ENCODE measurements at places on chromosomes 2 and 18.

- DNase-seq: no peak
These were observed 225.5 kb downstream of the PARD3B start for GRCh38 chr2:204770735-204771134.

DNA sequence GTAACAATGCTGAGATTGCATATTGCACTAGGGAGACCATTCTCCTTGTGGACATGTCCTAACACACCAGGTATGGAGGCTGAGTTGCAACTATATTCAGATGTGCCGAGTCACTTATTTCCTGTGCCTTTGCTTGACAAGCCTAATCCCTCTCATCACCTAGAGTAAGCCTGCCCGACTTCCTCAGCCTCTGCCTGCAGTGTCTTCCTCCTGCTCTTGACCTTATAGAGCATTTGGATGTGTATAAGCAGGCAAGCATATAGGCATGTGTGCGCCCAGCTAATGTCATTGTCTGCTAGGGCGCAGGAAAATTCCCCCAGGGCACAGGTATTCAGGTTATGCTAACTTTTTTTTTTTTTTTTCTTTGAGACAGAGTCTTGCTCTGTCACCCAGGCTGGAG lies 316.9 kb downstream of the CDH2 start:
- no peak for DNase-seq

- no peak for DNase-seq
These were observed 297.1 kb downstream of the AGPS start for GRCh38 chr2:177689623-177690022.

GRCh38 chr2:41782306-41783158 lies 265.3 kb upstream of the PKDCC start:
- peak; percentile 35 for DNase-seq

- DNase-seq: no peak
These were observed 617.0 kb upstream of the LINC00305 start for GRCh38 chr18:64765908-64766307.

DNA sequence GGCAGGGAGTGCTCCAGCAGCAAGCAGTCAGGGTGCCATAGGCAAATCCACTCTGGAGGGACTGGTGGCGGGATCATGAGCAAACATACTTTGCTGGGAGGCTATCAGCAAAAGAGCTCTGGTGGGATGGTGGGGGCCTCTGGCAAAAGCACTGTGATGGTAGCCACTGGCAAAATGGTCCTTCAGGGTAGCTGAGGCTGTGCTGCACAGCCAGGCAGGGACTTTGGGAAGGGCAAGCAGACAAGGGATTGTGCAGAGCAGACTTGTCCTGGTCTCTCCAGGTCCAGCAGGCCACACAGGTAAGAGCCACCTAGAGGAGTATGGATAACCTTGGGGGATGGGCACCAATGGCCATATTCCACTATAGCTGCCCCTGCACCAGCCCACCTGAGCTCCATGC lies 129.4 kb upstream of the OTOS start:
- no peak for DNase-seq

- DNase-seq: no peak
These were observed 355.2 kb downstream of the PARD3B start for GRCh38 chr2:204900487-204900886.

DNA sequence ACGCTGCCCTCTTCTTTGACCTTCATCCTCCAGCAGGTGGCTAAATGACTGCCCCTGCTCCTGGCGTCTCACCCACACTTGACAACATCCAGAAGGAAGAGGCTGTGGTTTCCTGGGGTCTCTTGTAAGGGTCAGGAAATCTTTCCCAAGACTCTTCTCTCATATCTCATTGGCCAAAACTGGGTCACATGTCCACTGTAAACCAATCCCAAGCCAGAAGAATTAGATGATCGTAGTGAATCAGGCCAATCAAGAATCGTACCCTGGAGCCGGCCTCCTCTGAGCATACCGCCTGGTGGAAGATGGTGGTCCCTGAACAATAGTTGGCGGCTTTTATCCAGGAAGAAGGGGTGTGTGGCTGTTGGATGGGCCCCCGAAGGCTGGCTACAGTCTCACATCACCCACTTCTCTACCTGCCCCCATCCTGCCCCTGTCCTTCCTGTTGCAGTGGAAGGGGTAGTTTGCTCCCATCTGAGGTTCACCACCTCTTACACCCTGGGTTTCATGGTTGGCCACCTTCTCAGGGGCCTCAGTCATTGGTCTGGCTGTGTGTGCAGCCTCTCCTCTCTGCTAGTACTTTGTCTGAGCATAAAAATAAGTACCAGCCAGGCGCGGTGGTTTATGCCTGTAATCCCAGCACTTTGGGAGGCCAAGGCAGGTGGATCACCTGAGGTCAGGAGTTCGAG lies 3.8 kb downstream of the SAG start:
- no peak for DNase-seq

DNA sequence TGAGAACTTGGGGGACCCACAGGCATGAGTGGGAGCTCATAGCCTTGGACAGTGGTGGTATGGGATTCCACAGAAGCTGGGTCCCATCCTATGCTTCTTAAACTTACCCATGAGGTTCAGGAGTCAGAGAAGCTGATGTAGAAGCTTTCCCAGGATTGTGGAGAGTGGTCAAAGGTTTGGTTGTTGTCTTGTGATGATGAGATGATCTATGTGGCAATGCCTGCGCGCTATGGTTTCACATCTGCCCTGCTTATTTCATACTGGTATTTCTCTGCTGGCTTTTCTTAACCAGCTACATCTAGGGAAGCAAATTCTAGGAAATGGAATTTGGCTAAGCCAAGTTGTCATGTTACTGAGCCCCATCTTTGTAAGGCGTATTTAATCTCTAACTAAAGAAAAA lies 168.6 kb downstream of the ZNF407 start:
- no peak for DNase-seq

DNA sequence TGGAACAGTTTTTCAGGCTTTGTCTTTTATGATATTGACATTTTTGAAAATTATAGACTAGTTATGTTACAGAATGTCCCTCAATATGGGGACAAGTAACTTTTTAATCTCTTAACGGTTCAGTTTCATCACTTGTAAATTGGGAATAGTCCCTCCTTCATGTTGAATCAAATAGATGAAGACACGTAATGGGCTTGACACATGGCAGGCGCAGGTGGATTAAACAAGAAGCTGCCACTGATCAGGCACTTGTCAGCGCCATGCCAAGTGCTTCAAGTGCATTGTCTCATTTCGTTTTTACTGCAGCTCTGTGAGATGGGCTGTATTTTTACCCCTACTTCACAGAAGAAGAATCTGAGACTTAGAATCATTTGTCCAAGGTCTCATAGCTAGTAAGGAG lies 9.5 kb upstream of the SMAD4 start:
- DNase-seq: no peak

DNA sequence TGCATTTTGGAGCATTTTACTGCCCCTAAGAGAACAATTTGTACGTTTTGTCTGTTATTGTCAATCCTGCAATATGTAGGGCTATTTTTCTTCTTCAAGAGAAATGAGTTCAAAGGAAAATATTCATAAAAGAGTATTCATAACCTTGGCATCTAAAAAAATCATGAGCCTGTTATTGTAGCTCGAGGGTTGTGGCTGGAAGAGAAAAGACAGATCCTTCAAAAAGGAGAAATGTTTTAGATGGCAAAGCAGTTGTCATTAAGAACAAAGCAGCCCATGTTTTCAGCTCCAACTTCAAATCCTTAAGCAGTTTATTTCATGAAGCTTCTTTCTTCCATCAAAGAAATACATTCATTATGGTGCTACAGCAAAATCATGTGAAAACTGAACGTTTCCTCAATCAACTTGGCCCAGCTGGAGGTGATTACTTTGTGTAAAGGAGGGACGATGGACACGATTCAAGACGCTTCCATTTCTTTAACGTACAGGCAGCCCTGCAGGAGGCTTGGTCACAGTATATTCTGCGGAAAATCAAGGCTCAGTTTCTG lies 31.4 kb downstream of the QPCT start:
- no peak for DNase-seq

- DNase-seq: no peak
These were observed 358.0 kb downstream of the HRH4 start for GRCh38 chr18:24818441-24818840.

DNA sequence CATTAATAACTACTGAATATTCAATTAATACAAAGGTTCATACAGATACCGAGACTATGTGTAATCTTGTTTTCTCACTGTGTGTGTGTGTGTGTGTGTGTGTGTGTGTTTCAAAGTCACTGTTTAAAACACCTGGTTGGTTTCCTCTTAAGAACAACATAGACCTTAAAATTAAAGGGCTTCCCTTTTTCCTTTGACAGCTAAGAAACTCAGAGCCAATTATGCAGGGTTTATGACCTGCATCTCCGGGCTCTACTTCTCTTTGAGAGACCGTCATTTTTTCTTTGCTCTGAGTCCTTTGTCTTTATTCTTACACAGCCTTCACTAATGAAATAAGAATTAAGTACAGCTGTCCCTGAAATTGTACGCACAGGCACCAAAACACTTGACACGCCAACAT lies 145.6 kb downstream of the HDAC4 start:
- no peak for DNase-seq

DNA sequence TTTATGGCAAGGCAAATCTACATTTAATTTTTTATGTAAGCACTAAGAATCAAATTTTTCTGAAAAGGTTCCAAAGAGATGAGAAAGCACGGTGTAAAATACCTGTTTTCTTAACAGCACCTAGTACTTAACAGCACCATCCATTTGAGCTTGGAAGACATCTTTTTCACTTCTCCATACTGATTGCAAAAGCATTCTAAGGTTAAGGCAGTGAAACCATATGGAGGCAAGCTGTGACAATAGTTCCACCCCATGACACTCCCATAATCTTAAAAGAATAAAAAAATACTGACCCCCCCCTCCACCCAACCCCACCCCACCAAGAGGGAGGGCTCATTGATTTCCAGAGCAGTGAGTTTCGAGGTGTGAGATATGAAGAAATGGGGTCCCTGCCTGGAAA lies 60.6 kb downstream of the ZCCHC2 start:
- DNase-seq: no peak

GRCh38 chr2:217222309-217222910 lies 362.5 kb upstream of the TNP1 start:
- DNase-seq: peak; percentile 22

DNA sequence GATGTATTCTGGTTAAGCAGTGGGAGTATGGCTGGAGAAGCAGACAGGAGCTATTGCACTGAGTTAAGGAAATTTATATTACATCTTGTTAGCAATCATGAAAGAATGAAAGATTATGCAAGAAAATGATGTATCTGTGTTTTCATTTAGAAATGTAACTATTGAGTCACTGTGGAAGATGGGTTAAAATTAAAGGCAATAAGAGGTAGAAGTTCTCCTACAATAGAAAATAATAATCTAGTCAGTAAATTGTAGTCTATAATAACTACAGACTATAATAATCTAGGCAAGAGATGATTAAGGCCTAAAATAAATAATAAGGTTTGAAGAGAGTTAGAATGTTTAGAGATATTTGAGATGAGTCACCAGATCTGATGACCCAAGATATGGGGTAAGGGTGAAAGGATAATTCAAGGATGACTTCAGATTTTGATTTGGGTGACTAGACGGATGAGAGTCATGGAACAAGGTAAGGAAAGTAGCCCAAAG lies 371.9 kb upstream of the KCNH7 start:
- no peak for DNase-seq

GRCh38 chr2:74199275-74199701 lies 873 bp downstream of the MTHFD2 start:
- no peak for DNase-seq

DNA sequence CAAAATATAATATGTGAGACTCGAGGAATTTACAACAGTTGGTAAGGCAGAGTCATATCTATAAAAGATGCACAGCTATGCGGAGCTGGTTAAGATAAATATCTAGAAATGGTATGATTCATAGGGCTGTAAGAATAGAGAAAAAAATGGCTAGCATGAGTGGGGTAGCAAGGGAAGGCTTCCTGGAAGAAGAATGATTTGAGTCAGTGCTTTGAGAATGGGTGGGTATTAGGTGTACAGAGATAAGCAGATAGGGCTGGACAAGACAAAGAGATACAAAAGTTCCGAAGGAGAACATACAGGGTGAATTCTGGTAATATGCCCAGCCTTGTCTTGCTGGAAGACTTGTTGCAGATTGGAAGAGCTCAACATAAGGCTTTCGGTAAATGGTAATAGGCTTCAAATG lies 291.5 kb upstream of the CCDC68 start:
- DNase-seq: no peak

DNA sequence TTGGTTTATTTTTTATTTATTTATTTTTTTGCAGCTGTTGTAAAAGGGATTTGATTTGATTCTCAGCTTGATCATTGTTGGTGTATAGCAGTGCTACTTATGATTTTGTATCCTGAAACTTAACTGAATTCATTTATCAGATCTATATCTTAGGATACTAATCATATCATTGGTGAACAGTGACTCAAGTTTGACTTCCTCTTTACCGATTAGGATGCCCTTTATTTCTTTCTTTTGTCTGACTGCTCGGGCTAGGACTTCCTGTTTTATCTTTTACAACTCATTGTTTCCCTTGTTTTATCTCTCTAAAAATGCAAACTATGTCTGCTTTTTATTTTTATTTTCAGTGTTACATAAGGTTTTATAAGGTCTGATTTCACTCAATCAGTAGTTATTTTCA lies 23.6 kb downstream of the SP100 start:
- DNase-seq: no peak

Data from germinal center (tissue), 1 donor.